ENCODE measurements at places on chromosomes 3 and 15. TPM values are rescaled to one million over a fixed set of nuclear protein-coding genes. Genes with fewer than 3 reads are reported as not detected.

KLF15 gene
- 138 TPM for total RNA-seq

GOLGA8T gene
- not detected for total RNA-seq

RASA2 gene
- 46.8 TPM for total RNA-seq

SLC9C1 gene
- total RNA-seq, result not detected

SPTBN5 gene
- 20.8 TPM for total RNA-seq

RETNLB gene
- total RNA-seq, result not detected

GOLGA8J gene
- total RNA-seq, result not detected

GRCh38 chr3:142977399-142977728 lies 13.9 kb upstream of the PAQR9 start:
- DNase-seq, result no peak
- no peaks in the 10 kb centered on the region for H3K36me3 ChIP-seq
- no peak overlapping the region for H3K4me3 ChIP-seq
- H3K4me1 ChIP-seq, result no peaks in the 10 kb centered on the region
- no peaks in the 10 kb centered on the region for H3K27me3 ChIP-seq

DNA sequence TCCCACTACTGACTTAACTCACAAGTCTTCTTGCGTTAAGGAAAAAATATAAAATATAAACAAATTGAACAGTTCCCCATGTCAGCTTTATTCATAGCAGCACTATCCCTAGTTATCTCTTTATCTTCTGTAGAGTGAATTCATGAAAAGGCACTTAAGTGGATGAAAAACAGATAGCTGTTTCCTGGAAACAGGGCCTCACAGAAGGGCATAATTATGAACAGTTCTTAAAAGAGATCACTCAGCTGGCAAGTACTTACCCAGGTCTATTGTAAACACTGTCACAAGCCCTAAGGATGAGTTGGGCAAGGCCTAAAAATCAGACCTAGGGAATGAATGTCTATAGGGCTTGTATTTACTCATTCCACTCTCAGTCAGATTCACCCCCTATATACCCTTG lies 10.7 kb downstream of the MB21D2 start:
- H3K27me3 ChIP-seq, result no peaks in the 10 kb centered on the region
- no peak for DNase-seq
- no peak overlapping the region for H3K4me3 ChIP-seq
- H3K27ac ChIP-seq, result no peak overlapping the region
- no peaks in the 10 kb centered on the region for H3K36me3 ChIP-seq
- no peaks in the 10 kb centered on the region for H3K4me1 ChIP-seq

GRCh38 chr3:134597390-134597970 lies 53.3 kb downstream of the KY start:
- no peaks in the 10 kb centered on the region for H3K36me3 ChIP-seq
- H3K27me3 ChIP-seq, result no peaks in the 10 kb centered on the region
- H3K4me1 ChIP-seq, result no peaks in the 10 kb centered on the region
- no peak for DNase-seq
- no peak overlapping the region for H3K4me3 ChIP-seq

GRCh38 chr3:45048244-45048643 lies 22.1 kb downstream of the CLEC3B start:
- no peak for DNase-seq
- no peaks in the 10 kb centered on the region for H3K27me3 ChIP-seq
- H3K36me3 ChIP-seq, result no peaks in the 10 kb centered on the region

DNA sequence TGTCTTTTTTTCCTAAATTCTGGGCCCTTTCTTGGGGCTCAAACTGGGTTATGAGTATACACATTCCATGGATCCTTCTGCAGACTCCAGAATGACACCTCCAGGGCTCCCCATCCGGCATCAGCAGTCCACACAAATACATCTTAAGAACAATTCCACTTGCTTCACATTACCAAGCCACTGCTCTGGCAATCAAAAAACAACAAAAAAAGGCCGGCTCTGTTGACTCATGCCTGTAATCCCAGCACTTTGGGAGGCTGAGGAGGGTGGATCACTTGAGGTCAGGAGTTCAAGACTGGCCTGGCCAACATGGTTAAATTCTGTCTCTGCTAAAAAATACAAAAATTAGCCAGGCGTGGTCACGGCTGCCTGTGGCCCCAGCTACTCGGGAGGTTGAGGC lies 49.9 kb upstream of the LPP start:
- H3K36me3 ChIP-seq, result no peaks in the 10 kb centered on the region
- H3K27ac ChIP-seq, result no peak overlapping the region
- H3K4me1 ChIP-seq, result no peaks in the 10 kb centered on the region
- H3K4me3 ChIP-seq, result no peak overlapping the region
- no peaks in the 10 kb centered on the region for H3K27me3 ChIP-seq

- H3K4me3 ChIP-seq, result no peak overlapping the region
- H3K27me3 ChIP-seq, result no peaks in the 10 kb centered on the region
- no peak overlapping the region for H3K27ac ChIP-seq
- no peaks in the 10 kb centered on the region for H3K36me3 ChIP-seq
- DNase-seq, result no peak
Measured at GRCh38 chr3:15342945-15343344, 10.6 kb upstream of the SH3BP5 start.

GRCh38 chr3:135907422-135908165 lies 57.9 kb upstream of the PPP2R3A start:
- no peak overlapping the region for H3K4me3 ChIP-seq
- no peak for DNase-seq
- no peaks in the 10 kb centered on the region for H3K4me1 ChIP-seq
- no peaks in the 10 kb centered on the region for H3K27me3 ChIP-seq
- H3K27ac ChIP-seq, result no peak overlapping the region

DNA sequence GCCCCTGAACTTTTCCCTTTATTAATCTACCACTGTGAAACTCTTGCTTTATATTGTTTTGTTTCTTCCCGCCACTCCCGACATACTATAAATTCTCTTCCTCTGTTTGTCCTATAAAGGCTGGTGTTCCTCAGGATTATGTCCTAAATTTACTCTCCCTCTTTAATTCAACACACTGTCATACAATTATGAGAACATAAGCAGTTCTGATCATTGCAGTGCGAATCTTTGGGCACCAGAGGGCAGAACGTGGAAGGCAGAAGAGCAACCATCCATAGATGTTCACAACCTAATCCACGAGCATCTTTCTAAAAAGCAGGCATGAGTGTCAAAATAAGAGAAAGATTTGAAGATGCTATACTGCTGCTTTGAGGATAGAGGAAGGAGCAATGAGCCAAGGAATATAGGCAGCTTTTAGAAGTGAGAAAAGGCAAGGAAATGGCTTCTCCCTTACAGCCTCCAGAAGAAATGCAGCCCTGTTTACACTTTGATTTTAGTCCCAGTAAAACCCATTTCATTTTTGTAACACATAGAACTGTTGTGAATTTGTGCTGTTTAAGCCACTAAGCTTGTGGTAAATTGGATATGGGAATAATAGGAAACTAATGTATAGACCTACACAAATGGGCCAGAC lies 179.4 kb downstream of the GBE1 start:
- no peak for DNase-seq
- no peaks in the 10 kb centered on the region for H3K27me3 ChIP-seq
- H3K36me3 ChIP-seq, result no peaks in the 10 kb centered on the region
- no peak overlapping the region for H3K27ac ChIP-seq

GRCh38 chr3:190092250-190092649 lies 28.4 kb downstream of the P3H2 start:
- no peak for DNase-seq
- H3K27me3 ChIP-seq, result no peaks in the 10 kb centered on the region
- no peaks in the 10 kb centered on the region for H3K4me1 ChIP-seq
- H3K27ac ChIP-seq, result no peak overlapping the region
- no peaks in the 10 kb centered on the region for H3K36me3 ChIP-seq

GRCh38 chr3:49018707-49019006 lies 277 bp upstream of the DALRD3 start:
- H3K36me3 ChIP-seq, result no peaks in the 10 kb centered on the region
- DNase-seq, result no peak
- H3K27me3 ChIP-seq, result no peaks in the 10 kb centered on the region
- H3K4me1 ChIP-seq, result peaks cover 37% of the 10 kb centered on the region
- peak overlapping the region; percentile 89 for H3K27ac ChIP-seq
- H3K4me3 ChIP-seq, result peak overlapping the region; percentile 69

GRCh38 chr3:49718858-49719213 lies 648 bp downstream of the AMIGO3 start:
- no peaks in the 10 kb centered on the region for H3K36me3 ChIP-seq
- H3K4me1 ChIP-seq, result no peaks in the 10 kb centered on the region
- H3K4me3 ChIP-seq, result peak overlapping the region; percentile 63
- no peak overlapping the region for H3K27ac ChIP-seq
- no peaks in the 10 kb centered on the region for H3K27me3 ChIP-seq

DNA sequence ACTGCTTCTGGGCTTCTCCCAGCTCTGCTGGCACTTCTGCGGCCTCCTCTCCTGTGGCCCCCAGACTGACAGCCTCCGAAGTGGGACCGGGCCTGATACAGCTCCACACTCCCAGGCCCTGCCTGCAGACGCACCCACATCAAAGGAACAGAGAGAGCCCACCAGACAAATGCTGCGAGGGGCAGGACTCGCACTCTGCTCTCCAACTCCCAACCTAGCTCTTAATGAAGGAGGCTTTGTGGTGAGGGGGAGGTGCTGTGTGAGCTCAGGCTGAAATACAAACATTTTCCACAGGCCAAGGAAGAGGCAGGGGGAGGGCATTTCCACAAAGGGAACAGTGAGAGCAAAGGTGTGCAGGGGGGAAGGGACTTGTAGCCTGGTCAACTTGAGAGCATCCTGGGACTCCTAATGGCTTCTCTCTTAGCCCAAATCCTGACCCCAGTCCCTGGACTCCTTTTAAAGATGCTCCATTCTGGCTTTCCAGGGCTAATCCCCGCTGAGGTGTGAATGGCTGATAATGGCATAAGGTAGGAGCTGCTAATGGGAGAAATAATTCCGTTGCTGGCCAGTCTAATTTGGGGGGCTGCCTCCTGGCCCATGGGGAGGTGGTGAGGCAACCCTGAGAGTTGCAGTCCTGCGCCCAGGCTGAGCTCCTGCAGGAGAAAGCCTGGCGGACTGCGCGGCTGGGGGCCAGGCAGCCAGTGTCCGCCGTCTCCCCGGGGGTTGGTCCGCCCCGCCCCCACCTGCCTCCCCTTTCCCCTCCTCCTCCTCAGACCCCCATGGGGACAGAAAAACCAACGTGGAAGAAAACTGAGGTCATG lies 9.6 kb downstream of the LINGO1 start:
- H3K4me1 ChIP-seq, result no peaks in the 10 kb centered on the region
- no peaks in the 10 kb centered on the region for H3K36me3 ChIP-seq
- no peak for DNase-seq
- no peaks in the 10 kb centered on the region for H3K27me3 ChIP-seq
- H3K4me3 ChIP-seq, result no peak overlapping the region
- no peak overlapping the region for H3K27ac ChIP-seq

GRCh38 chr3:102161384-102162006 lies 273.3 kb upstream of the ZPLD1 start:
- no peak overlapping the region for H3K4me3 ChIP-seq
- no peaks in the 10 kb centered on the region for H3K36me3 ChIP-seq
- no peak for DNase-seq
- no peak overlapping the region for H3K27ac ChIP-seq
- H3K4me1 ChIP-seq, result no peaks in the 10 kb centered on the region
- no peaks in the 10 kb centered on the region for H3K27me3 ChIP-seq

GRCh38 chr3:21944251-21944650 lies 193.2 kb upstream of the ZNF385D start:
- no peak overlapping the region for H3K27ac ChIP-seq
- no peaks in the 10 kb centered on the region for H3K36me3 ChIP-seq
- DNase-seq, result no peak
- no peak overlapping the region for H3K4me3 ChIP-seq

Measured in tibial nerve (tissue), 4 donors.